ENCODE measurements at places on chromosomes 7 and 10. TPM values are rescaled to one million over a fixed set of nuclear protein-coding genes. Genes with fewer than 3 reads are reported as not detected.

Gene PTF1A
- total RNA-seq = not detected

Gene STX1A
- total RNA-seq = 23.2 TPM

Gene RELN
- not detected for total RNA-seq

Gene MKX
- total RNA-seq = 0.86 TPM

Gene GIMAP4
- total RNA-seq = 83.6 TPM

Gene NCAPG2
- 117 TPM for total RNA-seq

Gene GIMAP8
- 13.7 TPM for total RNA-seq

Gene IL6
- 151 TPM for total RNA-seq

Gene GIMAP2
- total RNA-seq = 26.1 TPM

Gene NUDT5
- 111 TPM for total RNA-seq

Gene DYNC1I1
- total RNA-seq = not detected

Gene NET1
- total RNA-seq = 20.1 TPM

Gene MSMB
- total RNA-seq = not detected

Gene ENO4
- not detected for total RNA-seq

Gene AKR1C2
- not detected for total RNA-seq

Gene CPA2
- not detected for total RNA-seq

Gene AKR1D1
- total RNA-seq = not detected

Gene NKX2-3
- not detected for total RNA-seq

Gene NUTM2A
- 0.93 TPM for total RNA-seq

Gene PPP1R17
- total RNA-seq = not detected

Gene HOXA7
- 0.20 TPM for total RNA-seq

Gene SPACDR
- total RNA-seq = 2.4 TPM

Gene OPN1SW
- not detected for total RNA-seq

Gene LRRD1
- total RNA-seq = not detected

Gene PTEN
- 49.8 TPM for total RNA-seq

Gene VIPR2
- 0.36 TPM for total RNA-seq

Gene MEIG1
- not detected for total RNA-seq

All from natural killer cell treated with Interleukin-12 subunit alpha and Interleukin-12 subunit beta and Interleukin-15 and Interleukin-18, amount 100 ng/mL, for 72 hours (primary cell).